ENCODE measurements at places on chromosomes 5 and 9.
A peak's percentile ranks its signal among the peaks of the same experiment; 100 is the strongest.

- no peak for DNase-seq
Observed at GRCh38 chr5:15560421-15560820, 60.4 kb downstream of the FBXL7 start.

- DNase-seq = no peak
Observed at GRCh38 chr9:126319671-126320070, 7.0 kb upstream of the MVB12B start.

GRCh38 chr5:4868140-4868735, 271.9 kb upstream of the ADAMTS16 start:
- peak; percentile 80 for DNase-seq

GRCh38 chr5:37189355-37189754, 59.8 kb downstream of the CPLANE1 start:
- no peak for DNase-seq

- no peak for DNase-seq
Observed at GRCh38 chr9:130630506-130631330, 33.7 kb upstream of the PRDM12 start.

DNA sequence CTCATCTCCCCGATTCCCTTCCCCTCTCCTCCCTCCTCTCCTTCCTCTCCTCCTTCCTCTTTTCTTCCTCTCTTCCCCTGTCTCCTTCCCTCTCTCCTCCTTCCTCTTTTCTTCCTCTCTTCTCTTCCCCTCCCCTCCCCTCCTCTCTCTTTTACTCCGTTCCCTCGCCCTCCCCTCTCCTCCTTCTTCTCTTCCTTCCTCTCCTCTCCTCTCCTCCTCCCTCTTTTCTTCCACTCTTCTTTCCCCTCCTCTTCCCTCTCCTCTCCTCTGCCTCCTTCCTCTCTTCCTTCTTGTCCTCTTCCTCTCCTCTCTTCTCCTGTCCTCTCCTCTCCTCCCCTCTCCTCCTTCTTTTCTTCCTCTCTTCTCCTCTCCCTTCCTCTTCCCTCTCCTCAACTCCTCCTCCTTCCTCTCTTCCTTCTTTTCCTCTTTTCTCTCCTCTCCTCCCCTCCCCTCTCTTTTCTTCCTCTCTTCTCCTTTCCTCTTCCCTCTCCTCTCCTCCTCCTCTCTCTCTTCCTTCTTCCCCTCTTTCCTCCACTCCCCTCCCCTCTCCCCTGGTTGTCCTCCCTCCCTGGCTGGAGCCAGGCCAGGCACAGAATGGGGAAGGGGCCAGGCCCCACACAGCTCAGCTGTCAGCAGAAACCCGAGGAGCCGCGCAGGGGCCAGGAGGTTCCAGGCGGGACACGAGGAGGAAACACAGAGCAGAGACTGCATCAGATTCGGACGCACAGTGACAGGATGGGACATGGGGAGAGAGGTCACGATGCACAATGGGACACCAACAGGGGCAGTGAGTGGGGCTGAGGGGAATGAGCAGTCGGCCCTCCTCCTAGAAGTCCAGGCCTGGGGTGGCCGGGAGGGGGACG, 48.0 kb downstream of the CAMK2A start:
- peak; percentile 50 for DNase-seq

- no peak for DNase-seq
Observed at GRCh38 chr5:88952996-88953643, 70.1 kb upstream of the MEF2C start.

- no peak for DNase-seq
Observed at GRCh38 chr5:8068078-8068477, 199.1 kb downstream of the MTRR start.

- peak; percentile 63 for DNase-seq
Observed at GRCh38 chr5:146068206-146068605, 37.2 kb downstream of the PLAC8L1 start.

DNA sequence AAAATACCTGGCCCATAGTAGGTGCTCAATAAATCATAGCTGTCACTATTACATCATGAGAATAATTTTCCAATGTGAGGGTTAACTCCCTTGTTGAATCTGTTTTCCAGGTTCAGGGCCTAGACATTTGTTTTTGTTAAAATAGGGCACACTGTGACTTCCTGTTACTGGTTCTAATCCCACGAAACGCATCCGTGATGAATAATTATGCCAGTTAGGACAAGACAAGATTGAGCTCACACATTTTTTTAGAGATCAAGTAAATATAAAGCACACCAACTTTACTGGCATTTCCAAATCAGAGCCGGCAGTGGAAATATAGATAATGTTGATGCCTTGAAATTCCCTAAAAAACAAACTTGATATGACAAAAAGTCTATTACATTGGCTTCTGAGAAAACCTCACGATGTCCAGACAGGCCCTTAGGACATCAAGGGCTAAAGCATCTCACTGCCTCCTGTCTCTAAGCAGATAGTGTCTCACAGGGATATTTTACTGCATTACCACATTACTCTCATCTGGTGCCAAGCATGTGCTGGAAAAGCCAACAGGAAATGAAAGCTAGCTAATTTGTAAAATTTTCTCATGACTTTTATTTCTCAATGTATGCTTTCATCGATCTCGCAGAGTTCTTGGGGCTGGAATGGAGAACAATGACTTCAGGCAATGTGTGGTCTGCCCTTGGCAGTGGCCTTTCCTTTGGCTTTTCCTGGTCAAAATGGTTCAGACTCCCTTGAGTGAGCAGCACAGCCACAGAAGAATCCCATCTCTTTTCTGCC, 414.3 kb upstream of the PAPPA start:
- no peak for DNase-seq

DNA sequence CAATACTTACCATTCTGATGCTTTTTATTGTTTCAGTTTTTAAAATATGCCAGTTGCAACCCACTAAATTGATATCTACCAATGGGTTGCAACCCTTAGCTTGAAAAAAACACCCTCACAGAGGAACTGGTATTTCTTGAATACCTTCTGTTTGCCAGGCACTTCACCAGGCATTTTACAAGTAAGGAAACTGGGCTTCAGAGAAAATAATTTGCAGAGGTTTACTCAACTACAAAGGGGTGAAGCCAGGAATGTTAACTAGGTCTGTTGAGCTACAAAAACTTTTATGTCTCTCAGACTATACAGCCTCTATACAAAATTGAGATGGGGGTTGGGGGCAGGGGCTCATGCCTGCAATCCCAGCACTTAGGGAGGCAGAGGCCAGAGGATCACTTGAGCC, 65.0 kb downstream of the STX17 start:
- no peak for DNase-seq

- DNase-seq = no peak
Observed at GRCh38 chr9:136505406-136506403, 22.9 kb upstream of the SEC16A start.

DNA sequence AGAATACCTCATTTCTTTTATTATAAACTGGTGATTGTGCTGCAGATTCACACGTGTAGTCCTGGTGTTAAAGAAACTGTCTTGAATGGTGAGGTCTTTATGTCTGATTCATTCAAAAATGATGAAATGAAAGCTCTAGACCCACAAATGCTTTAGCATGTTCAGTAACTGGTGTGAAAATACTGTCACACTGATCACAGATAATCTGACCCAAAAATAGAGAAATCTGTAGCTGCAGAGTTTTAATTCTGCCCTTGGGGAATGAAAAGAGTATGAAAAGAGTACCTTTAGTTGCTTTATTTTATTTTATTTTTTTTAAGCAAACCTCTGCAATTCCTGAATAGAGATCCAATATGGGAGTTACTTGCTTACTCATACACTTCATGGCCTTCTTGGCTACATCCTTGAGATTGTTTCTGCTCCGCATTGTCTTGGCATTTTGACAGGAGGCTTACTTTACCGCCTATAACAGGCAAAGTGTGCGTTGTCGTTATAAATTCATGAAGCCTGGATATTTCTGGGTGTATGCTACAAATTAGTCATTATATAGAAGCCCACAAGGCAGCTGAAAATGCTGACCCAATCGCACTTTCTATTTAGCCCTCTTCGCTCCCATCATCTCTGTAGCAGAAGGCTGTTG, 2.7 kb downstream of the RGMB start:
- DNase-seq = no peak

DNA sequence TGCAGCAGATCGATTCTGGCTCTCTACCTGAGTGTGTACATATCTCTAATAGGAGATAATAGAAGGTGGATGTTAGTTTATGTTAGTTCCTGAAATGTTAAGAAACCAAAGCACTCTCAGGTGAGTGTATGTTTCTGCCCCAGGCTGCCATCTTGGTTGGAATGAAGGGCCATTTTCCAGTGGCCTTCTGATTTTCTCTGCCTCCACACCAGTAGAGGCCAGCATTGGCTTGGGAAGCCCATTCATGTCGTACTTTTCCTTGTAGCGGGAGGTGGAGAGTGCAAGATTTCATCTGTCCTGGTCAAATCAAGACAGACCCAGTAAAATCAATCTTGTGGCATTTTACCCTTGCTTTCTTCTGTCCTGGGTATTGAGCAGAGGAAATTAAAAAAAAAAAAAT, 91.0 kb downstream of the GAS1 start:
- DNase-seq = no peak

DNA sequence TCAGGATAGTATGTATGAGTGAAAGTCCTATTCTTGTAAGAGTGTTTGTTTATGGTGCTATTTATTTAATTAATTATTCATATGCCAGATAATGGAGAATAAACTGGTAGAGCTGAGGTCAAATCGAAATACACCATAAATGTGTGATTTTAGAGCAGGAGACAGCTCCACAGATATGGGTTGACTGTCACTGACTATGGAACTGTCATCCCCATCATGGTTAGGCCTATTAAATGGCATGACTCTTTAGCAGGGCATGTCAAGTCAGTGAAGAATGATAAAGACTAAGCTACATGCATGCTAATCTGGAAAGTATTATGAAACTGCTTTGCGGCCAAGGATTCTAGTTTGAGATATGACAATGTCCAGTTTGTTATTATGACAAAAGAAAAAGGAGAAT, 658.6 kb downstream of the ISL1 start:
- DNase-seq = peak; percentile 50

- no peak for DNase-seq
Observed at GRCh38 chr9:109859447-109859846, 79.4 kb downstream of the PALM2AKAP2 start.

- DNase-seq = no peak
Observed at GRCh38 chr5:178281331-178281730, 48.7 kb upstream of the PHYKPL start.

- peak; percentile 83 for DNase-seq
Observed at GRCh38 chr9:100322954-100323536, 29.7 kb downstream of the TEX10 start.

GRCh38 chr5:119468286-119468685, 16.0 kb downstream of the HSD17B4 start:
- DNase-seq = peak; percentile 6

DNA sequence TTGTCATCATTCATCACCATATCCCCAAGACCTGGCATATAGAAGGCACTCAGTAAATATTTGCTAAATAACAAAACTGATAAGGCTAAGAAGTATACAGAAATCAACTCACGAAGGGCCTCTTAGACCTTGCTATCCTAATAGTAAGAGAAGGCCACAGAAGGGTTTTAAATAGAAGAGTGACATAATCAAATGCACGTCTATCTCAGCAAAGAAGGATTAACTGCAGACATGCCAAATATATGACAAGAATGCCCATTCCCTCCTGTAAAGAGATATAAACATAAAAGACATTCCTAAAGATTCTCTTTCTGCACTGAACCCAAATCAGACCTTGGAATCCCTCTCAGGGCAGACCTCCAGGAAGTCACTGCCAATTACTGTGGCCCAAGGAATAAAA, 34.1 kb downstream of the ECPAS start:
- DNase-seq = no peak

DNA sequence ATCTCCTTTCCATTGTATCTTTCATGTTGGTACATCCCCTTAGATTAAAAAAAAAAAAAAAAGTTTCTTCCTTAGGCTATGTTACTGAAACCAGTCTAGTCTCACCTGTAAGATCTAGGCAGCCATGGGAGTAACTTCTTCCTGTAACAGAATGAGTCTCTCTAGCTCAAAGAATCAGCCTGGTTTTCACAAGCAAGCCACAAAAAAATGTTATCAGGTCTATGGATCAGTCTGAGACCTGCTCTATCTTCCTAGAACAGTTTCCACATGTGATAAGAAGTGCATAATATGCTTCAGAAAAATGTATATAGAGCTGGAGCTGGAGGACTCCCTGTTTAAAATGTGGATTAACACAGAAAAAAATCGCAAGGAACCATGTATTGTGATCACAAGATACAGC, 53.8 kb downstream of the ARRDC3 start:
- DNase-seq = no peak

DNA sequence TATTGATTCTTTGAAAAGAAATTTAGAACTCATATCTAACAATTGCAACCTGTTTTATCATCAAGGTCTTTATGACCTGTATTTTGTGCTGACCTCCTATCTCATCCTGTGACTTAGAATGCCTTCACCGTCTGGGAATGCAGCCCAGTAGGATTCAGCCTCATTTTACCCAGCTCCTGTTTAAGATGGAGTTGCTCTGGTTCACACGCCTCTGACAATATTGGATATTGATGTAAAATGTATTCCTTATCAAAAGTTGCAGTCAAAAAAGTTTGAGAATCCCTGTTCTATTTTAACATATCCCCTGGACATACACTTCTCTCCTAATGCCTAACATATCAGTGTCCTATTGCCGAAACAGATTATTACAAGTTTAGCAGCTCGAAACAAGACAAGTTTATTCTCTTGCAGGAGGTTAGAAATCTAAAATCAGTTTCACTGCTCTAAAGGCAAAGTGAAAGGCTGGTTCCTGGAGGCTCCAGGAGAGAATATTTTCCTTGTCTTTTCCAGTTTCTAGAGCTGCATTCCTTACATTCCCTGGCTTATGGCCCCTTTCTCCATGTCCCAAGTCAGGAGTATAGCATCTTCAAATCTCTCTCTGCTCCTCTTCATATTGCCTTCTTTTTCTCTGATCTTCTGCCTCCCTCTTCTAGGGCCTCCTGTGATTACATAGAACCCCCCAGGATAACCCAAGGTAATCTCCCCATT, 31.5 kb upstream of the LVRN start:
- DNase-seq = no peak

DNA sequence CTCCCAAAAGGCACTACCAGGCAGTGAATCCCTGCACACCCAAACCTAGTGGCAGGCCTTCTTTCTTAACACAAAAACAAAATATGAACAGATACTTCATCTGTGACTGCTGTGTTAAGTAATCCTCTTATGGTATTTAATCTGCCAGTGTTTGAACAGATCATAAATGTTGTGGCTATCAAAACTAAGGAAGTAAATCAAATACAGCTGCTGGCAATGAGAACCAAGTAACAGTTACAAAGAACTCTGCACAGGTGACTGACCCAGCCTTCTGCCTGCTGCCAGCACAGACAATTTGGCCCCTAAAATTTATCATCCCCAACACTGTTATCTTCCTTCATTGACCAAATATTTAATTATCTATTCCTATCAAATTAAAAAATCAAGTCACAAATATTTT, 78.0 kb downstream of the GNAQ start:
- DNase-seq = no peak

GRCh38 chr5:116452774-116453368, 121.8 kb downstream of the SEMA6A start:
- DNase-seq = no peak

GRCh38 chr9:93955981-93956784, 1.0 kb upstream of the BARX1 start:
- DNase-seq = peak; percentile 2

GRCh38 chr9:106423575-106423974, 439.4 kb upstream of the ZNF462 start:
- DNase-seq = no peak

GRCh38 chr9:136160381-136160841, 41.7 kb upstream of the TMEM250 start:
- DNase-seq = no peak

Data from eye (tissue), 1 donor.